NCI-H69 (cell line): ENCODE measurements at places on chromosomes 2 and 18.

GRCh38 chr2:213806125-213806726 lies 522.0 kb downstream of the SPAG16 start:
- peak; percentile 40 for DNase-seq

GRCh38 chr2:196217116-196217515 lies 45.7 kb upstream of the STK17B start:
- DNase-seq: no peak

GRCh38 chr18:5461041-5461440 lies 82.8 kb downstream of the EPB41L3 start:
- DNase-seq: peak; percentile 39

GRCh38 chr18:23384778-23385736 lies 68.0 kb upstream of the RIOK3 start:
- DNase-seq: no peak

GRCh38 chr2:133235968-133236367 lies 332.3 kb downstream of the NCKAP5 start:
- no peak for DNase-seq

DNA sequence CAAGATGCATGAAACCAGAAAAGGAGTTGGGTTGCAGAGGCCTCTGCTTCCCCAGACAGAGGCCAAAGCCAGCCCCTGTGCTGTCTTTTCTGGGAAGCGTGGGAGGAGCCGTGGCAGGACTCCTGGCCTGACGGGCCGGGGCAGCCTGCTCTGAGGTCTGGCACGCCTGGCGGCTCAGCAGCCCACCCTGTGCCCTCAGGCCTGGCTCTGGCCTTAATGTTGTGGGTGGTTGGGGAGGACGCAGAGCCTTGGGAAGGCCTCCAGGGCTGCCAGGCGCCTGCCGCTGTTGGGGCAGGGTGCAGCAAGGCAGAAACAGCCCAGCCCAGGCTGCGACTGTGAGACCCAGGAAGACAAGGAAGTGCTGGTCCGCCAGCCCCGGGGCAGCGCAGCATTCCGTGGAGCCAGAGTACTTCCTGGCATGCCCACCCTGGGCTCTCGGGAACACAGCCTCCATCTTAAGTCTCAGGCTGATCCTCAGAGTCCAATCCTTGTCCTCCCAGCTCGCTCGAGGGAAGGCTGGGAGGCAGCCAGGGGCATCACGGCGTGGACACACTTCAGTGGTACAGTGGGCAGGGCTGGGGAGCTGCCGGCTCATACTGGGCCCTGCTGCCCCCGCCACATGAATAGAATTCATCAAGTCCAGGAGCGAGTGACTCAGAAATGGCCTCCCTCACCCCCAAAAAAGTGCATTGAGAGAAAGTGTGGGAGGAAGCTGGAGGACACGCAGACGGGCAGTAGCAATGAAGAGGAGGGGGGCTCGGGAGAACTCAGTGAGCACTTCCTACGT lies 72.6 kb downstream of the EMX1 start:
- DNase-seq: no peak

GRCh38 chr2:206263959-206264603 lies 10.4 kb upstream of the ZDBF2 start:
- no peak for DNase-seq

DNA sequence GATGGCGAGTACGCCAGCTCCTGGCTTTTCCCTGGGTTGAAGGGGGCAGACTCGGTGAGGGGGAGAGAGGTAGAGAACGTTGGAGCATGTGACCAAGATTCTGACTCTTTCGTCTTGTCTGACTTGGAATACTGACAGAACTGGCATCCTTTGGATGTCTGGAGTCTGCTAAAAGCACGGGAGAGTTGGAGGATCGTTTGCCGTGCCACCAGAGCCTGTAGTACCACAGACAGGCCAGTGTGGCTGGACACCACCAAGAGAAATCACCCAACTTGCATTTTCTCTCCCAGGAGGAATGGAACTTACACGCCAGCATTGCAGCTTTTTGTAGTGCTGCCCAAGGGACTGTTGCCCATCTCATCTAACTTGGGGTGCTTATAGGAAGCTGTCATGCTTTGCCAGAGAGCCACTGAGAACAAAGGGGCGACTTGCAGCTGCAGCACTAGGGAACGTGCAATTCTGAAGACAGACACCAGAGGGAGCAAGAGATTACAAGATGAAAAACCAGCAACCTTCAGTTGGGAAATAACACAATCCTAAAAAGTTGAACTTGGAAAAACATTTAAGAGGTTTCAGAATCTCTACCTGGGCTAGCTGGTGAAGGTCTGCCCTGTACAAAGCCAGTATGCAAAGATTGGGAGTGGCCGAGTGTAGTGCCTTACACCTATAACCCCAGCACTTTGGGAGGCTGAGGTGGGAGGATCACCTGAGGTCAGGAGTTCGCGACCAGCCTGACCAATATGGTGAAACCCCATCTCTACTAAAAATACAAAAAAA lies 24.1 kb downstream of the PSMG2 start:
- DNase-seq: peak; percentile 81

GRCh38 chr2:69434753-69435152 lies 2.5 kb downstream of the NFU1 start:
- DNase-seq: no peak

DNA sequence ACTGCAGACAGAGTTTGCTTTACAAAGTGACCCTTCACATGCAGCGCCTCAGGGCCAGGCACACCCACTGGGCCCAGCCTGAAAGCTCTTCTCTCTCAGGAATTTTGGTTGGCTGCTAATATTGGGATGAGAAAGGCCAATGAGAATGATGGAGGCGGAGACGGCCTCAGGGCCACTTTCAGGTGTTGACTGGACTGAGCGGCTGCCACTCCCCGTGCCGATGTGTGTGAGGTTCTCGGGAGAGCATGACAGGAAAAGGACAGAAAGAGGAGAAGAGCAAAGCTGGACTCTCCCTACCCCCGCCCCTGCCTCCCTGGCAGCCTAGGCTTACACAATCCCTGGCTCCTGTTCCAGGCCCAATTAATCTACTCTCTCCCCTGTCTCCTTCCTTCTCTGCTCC lies 155.7 kb downstream of the CELF4 start:
- DNase-seq: peak; percentile 100

DNA sequence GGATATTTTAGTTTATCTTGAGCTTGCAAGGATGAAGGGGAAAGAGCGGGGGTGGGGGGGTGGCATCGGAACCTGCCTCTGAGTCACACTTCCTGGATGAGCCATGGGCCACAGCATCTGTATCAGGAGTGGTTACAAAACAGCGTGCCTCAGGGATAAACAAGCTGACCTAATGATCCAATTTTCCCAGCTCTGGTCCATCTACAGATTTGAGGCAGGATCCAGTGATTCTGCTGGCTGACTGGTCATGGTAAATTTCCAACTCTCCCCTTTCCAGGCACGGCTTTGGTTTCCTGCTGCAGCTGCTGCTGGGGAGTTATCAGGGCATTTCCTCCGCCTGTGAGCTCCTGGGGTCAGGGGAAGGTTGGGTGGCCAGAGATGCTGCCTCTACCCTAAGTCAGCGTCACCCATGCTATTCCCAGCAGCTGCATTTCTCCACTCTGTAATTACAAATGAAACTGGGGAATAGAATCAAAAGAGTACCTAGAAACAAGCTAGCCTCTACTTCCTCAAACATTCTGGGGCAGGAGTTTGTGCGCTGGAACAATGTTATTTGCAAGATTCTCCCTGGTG lies 4.7 kb upstream of the HPCAL1 start:
- DNase-seq: no peak

DNA sequence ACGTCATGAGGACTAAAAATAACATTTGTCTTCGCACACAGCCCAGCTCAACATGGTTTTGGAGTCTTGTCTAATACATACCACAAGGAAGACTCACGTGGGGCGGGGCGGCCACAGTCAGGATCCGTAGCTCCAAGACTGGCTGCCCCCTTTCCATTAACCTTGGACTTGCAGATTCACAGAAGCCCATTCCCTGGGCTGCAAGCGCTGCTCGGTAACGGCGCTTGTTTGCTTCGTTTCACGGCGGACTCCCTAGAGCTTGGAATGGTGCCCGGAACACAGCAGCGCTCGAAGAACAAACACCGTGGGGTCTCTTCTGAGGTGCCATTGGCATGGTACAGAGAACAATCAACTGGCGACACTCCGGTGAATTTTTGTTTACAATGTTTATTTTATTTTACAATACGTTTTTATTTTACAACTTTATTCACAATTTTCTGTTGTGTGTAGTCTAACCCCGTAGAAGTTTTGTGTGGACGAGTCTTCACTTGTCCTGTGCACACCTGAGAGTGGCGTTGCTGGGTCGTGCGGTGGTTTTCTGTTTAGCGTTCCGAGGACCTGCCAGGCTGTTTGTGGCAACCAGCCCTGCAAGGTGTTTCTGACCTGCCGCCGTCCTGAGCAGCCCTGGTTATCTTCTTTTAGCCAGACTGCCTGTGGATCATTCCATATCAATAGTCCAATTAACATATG lies 126.5 kb downstream of the GALR1 start:
- DNase-seq: peak; percentile 69

DNA sequence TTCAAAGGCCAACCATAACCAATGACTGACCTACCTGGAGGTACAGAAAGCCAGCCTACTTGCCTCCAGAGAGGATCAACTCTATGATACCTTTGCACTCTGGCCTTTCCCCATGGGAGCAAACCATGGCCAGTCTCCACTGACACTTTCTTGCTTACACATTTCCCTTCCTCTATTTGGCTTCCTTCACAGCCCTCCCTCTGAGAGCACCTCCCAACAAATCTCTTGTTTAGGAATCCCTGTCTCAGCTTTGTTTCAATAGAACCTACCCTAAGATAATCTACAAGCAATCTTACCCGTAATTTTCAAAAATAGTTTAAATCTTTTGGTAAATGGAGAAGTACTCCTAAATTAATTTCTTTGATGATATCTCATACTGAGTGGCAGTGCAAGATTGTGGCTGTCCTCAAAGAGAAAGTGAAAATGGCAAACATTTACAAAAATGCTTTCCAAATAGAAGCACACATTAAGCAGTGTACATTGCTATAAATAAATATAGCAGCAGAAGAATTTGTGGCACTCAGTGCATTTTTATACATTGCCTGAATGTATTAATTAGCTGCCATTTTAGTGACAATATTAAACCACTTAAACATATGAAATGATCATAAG lies 140.6 kb downstream of the CCDC148 start:
- DNase-seq: peak; percentile 9

- no peak for DNase-seq
These were observed 226.4 kb upstream of the ID2 start for GRCh38 chr2:8455236-8456150.

DNA sequence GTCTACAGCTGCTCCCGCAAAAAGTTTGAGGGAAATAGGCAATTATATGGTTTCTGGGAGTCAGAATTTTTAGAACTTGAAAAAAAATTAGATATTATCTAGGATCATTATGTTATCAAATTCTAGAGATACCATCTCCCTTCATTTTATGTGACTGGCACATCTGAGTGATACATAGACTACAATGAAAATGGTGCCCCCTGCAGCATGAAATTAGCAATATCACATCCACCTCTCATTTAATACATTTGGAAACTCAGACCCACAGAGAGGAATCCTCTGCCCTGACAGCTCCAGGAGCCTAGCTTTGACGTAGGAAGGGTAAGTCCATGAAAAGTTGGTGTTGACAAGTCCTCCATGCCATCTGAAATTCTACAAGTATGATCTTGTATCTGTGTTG lies 381.6 kb downstream of the SUCLG1 start:
- DNase-seq: peak; percentile 3

DNA sequence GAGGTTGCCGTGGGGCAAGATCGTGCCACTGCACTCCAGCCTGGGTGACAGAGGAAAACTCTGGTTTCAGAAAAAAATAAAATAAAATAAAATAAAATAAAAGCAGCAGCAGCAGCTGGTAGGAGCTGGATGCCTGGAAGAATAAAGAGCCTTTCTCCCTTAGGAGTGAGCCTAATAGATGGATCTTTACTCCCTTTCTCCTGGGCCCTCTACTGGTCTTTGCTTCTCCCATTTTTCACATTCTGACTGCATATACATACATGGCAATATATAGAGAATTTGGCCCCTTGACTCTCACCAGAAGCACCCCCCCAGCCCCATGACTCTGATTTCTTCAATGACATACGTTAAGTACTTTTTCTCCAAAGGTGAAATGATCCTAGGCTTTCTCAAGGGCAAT lies 9.8 kb upstream of the MALT1 start:
- peak; percentile 19 for DNase-seq

DNA sequence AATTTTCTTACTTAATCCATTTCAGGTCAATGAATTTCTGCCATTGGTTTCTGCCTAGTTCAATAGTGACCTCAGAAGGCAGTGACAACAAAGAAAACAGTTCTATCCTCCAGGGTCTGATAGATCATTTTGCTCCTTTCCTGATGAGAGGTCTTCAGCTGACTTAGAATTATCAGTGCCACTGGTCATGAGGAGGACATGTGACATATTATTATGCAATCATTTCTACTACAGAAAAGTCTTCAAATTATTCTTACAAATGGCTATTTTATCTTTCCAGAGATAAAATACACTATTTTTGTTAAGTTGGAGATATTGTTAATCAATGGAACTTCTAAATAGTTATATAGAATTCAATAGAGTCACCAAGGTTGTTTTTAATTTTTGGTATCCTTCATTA lies 360.0 kb upstream of the GALNT5 start:
- no peak for DNase-seq

- no peak for DNase-seq
These were observed 24.2 kb downstream of the SNORC start for GRCh38 chr2:232894251-232894650.

DNA sequence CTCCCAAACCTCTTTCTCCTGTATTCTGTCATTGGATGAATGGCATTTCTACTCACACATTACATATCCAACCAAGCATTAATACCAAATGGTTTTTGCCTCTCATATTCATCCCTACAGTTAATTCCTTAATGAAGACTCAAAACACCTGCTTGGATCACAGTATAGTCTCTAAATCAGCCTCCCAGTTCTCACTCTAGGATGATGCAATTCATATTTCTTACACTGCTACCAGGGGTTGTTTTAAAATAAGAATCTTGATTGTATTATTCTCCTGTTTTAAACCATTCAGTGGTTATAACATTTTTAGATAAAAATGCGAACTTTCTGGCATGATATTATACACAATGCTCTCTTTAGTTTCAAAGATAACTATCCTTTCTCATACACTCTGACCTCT lies 281.4 kb upstream of the ZEB2 start:
- no peak for DNase-seq

DNA sequence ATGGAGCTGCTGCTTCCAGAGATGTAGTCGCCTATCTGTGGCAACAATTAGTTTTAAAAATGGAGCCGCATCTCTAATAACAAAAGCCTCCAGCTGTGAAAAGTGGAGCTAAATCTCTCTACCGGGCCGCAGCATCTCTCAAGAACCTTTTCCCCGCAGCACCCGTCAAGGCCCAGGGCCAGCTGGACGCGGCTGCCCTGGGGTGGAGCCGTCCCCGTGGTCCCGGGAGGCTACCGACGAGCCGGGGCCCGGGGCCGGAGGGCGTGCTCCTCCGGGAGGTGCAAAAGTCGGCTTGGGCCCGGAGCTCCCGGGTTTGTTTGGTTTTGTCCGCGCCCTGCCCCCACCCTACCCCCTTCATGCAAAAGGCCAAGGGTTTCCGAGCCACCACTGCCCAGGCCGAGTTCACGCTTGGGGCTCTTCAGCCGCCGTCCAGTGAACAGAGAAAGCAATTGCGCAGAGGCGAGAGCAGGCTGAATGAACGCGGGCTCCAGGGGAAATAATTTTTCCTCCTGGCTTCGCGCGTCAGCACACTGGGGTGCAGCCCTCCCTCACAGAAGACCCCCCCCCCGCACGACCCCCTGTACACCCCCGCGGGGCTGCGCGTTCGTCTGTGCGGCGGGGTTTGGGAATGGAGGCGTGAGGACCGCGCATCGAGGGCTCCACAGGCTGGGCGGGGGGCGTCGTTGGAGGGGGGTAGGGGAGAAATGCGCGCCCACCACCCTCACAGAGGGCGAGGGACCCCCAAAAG lies 557 bp upstream of the GREB1L start:
- peak; percentile 87 for DNase-seq
